Stimulated activated CD4-positive, alpha-beta T cell treated with anti-CD3 and anti-CD28 coated beads, TNF-alpha, amount 100 ng/mL, for 4 hours (primary cell): ENCODE measurements at places on chromosomes 13 and 19.
A peak's percentile ranks its signal among the peaks of the same experiment; 100 is the strongest.

GRCh38 chr13:24916464-24916863, 152.5 kb downstream of the RNF17 start:
- DNase-seq = no peak

DNA sequence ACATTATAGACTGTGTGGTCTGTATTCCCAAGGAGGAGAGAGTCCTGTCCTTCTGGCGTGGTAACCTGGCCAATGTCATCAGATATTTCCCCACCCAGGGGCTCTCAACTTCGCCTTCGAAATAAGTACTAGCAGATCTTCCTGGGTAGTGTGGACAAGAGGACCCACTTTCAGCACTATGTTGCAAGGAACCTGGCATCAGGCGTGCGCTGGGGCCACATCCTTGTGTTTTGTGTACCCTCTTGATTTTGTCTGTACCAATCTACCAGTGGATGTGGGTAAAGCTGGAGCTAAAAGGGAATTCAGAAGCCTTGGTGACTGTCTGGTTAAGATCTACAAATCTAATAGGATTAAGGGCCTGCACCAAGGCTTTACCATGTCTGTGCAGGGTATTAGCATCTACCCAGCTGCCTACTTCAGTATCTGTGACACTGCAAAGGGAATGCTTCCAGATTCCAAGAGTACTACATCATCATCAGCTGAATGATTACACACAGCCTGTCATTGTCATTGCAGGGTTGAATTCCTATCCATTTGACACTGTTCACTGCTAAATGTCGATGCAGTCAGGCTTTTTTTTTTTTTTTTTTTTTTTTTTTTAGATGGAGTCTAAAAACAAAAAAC, 148.0 kb downstream of the PRR20E start:
- DNase-seq = no peak

GRCh38 chr19:13212759-13213330, 62.6 kb downstream of the IER2 start:
- DNase-seq = peak; percentile 57

DNA sequence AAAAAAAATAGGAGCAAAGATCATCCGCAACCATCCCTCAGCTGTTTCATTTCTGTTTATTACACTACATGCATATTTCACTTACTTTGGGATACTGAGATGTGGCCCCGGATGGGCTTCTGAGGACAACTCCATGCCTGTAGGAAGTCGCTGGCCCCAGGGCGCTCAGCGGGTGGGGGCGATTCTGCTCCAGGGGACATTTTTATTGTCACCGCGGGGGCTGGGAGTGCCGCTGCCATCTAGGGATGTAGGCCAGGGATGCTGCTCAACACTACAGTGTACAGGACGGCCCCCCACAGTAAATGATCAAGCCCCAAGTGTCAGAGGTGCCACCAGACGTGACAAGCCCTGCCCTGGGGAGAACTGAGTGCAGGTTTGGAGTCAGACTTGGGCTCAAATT, 6.4 kb upstream of the BST2 start:
- DNase-seq = no peak

DNA sequence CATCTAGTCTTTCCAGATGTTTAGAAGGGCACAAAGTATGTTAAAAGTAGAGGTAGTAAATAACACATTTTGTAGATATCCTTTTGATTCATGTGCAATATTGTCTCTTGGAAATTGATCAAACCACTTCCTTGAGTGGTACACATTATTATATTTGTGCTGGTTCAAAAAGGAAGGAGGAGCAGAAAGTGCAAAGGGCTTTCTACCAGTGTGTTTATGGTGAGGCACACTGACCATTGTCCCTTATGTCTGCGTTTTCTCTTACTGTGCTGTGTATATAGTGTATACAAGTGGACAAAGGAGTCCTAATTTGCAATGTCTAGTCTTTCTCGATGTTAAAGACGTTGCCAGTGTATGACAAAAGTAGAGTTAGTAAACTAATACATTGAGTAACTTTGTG, 41.4 kb upstream of the FLT1 start:
- no peak for DNase-seq

DNA sequence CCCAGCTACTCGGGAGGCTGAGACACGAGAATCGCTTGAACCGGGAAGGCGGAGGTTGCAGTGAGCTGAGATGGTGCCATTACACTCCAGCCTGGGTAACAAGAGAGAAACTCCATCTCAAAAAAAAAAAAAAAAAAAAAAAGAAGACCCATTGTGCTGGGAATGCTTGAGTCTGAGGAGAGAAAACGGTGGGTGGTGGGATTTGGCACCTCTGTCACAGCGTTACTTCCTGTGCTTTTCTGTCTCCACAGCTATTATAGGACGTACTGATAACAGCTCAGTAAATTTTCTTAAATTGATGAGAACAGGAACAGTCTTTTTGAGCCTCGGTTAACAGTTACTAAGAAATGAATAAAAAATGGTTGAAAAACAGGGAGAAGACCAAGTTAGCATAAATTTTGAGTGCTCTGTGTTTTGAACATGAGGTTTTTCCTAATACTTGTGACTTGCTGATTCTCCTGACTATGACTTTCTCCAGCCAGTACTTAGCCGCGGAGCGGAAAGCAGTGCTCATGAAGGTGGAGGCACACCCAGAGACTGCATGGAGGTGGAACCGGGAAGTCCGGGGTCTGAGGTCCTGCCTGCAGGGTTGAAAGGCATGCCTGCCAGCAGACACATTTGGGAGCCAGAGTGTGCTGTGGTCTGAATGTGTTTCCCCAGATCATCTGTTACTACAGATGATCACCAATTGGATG, 55.3 kb upstream of the TEX29 start:
- no peak for DNase-seq

GRCh38 chr19:58558623-58559274, 338 bp upstream of the UBE2M start:
- peak; percentile 98 for DNase-seq

GRCh38 chr13:80840316-80840976, 499.5 kb upstream of the SPRY2 start:
- no peak for DNase-seq

GRCh38 chr13:30708541-30708940, 26.8 kb upstream of the ALOX5AP start:
- no peak for DNase-seq

DNA sequence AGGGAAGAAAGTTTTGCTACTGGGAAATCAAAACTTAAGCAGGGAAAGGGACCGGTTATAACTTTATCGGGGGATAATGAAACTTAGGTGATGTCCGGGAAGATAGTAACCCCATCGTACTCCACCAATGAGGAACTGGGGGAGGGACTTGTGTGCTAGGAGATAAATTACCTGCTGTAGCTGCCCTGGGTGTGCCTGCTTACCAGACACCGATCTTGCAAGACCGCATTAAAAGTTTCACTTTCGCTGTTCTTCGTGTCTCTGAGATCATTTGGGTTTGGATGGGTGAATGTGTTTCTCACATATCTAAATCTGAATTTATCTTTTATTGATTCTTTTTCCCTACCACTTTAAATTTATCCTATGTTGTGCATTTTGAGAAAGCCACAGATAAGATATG, 381.4 kb downstream of the SLITRK6 start:
- no peak for DNase-seq

- no peak for DNase-seq
Observed at GRCh38 chr13:77733674-77734073, 36.2 kb downstream of the SLAIN1 start.

DNA sequence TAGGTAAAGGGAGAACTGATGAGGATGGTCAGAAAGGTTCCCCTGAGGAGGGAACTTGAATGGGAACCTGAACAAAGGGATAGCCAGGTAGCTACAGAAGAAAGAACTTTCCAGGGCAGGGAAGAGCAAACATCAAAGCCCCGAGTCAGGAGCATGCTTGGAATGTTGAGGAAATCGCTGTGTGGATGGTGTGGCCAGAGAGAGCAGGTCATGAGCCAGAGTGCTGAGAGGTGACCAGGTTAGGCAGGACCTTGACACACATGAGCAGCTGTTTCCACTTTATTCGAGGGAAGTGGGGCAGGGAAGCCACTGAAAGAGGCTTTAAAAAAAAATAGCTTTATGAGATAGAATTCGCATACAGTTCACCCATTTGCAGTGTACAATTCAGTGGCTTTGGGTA, 4.4 kb downstream of the RAB8A start:
- no peak for DNase-seq

DNA sequence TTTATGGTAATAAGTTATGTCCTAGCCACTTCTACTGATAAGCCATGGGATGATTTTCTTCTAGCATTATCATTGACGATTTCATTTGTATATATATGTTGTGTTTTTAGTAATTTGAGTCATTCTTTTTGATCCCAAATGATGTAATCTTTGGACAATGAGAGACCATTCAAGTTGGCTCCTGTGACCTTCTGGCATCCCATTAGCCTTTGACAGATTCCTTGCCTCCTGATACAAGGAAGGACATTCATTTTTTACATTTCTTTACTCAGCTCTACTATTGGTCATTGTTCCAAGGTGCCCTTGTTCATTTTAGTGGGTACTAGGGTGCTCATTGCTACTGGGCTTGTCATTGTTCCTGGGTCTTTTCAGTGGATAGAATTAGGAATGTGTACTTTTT, 35.3 kb upstream of the MYCBP2 start:
- DNase-seq = no peak

DNA sequence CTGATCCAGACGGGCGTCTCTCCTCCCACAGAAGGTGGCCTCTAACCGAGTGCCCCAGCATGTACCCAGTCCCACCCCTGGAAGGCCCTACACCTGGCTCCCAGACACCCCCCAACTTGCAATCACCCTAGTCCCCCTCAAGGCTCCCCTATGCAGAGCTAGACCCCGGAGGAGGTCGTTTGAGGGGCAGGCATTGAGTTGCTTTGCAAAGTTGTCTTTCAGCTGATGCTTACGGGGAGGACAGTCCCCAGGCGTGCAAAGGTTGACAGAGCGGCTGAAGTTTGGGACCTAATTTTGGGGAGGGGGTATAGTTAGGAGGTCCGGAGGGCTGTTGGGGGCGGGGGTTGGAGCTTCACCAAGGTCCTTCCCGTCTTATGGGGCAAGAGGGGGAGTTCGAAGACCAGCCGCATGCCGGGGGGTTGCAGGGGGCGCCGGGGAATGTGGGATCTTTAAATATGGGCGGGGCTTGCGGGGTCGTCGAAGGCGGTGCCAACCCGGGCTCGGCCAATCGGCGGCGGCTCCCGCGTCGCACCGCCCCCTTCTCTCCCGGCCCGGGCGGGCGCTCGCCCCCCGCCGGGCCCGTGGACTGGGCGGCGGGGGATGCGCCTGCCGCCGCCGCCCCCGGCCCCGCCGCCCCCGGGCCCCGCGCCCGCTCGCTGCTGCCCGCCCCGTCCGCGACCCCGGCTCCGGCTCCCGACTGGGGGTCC, at the start of gene KCNN1:
Gene KCNN1, plus strand, starts transcription at position 558 of the 707 bp plus-strand sequence. CDS start 6,782 bp downstream, outside the sequence.
- no peak for DNase-seq

- no peak for DNase-seq
Observed at GRCh38 chr19:21483589-21484170, 21.7 kb upstream of the ZNF429 start.

- DNase-seq = no peak
Observed at GRCh38 chr13:65932587-65933239, 1297.4 kb downstream of the PCDH9 start.

DNA sequence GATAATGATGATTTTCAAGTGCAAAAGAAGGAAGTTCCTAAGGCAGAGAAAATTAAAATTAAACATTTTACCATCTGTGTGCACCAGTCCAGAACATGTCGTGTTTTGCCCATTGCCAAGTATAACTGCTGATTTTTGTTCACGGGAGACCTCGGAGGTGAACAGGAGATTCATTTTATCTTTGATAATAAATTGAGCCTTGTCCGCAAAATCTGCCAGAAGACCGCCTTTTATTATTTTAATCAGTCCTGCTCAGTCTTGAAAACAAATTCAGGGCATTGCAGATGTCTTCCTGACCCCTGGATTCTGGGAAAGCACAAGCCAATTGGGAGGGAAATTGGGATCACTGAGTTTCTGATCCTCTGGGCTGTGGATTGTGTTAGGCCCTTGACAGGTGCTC, 165.9 kb downstream of the STK24 start:
- no peak for DNase-seq

GRCh38 chr13:75151081-75151643, 330.8 kb downstream of the TBC1D4 start:
- DNase-seq = no peak

- no peak for DNase-seq
Observed at GRCh38 chr19:47209319-47210179, 21.4 kb downstream of the BBC3 start.

GRCh38 chr19:56333506-56333905, 18.9 kb upstream of the ZSCAN5A start:
- no peak for DNase-seq

- DNase-seq = no peak
Observed at GRCh38 chr13:41694545-41695301, 237.4 kb downstream of the RGCC start.

DNA sequence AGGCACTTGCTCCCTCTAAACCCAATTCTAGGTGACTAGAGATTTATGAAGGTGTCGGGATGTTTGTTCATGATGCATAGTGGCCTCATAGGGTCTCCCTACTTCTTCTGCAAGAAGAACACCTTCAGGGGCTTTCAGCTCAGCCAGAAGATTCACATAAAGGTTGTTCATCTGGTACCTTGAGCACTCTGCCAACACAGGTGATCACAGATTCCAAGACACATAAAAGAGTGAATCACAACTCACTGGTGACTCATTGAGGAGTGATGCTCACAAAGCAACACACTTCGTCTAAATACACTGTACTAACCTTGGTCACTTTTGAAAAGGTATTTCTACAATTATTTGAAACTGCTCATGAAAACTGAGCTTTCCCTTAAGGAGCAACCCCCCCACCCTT, 6.8 kb upstream of the ZNF324 start:
- no peak for DNase-seq

- no peak for DNase-seq
Observed at GRCh38 chr19:48926909-48927308, 6.6 kb upstream of the DHDH start.

- DNase-seq = no peak
Observed at GRCh38 chr13:40562975-40563349, 103.5 kb downstream of the FOXO1 start.

DNA sequence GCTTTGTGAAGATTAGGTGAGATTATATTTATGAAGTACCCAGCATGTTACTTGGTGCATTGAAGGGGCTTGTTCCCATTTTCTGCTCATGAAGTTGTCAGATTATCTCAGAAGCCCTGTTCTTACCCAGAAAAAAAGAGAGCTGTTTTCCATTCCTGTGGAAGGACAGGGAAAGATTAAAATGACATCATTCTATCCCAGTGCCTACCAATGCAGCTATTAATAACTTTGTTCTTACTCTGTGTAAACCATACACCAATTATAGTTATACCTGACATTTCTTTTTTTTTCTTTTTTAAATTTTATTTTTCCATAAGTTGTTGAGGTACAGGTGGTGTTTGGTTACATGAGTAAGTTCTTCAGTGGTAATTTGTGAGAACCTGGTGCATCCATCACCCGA, 18.6 kb downstream of the ZNF507 start:
- DNase-seq = no peak

GRCh38 chr19:32421589-32422361, 16.2 kb downstream of the DPY19L3 start:
- no peak for DNase-seq

DNA sequence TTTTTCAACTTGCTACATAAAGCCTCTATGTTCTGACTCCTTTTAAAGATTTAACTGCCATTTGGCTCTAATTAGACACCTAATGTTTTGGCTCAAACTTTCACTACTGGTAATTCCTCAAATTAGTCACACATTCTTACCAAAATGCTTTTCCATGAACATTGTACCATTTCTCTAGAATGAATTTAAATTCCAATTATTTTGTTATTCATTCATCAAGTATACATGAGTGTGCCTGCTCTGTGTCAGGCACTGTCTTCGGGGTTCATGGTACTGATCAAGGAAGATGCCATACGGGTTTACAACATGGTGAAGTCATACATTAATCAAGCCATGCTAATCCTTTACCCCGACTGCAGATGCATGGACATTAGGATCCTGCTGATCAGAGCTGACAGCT, 69.1 kb upstream of the POSTN start:
- DNase-seq = no peak

- DNase-seq = no peak
Observed at GRCh38 chr13:28356561-28357021, 138.3 kb downstream of the FLT1 start.
